Posterior vena cava (tissue), 2 donors: ENCODE measurements at places on chromosomes 12 and 14.
A peak's percentile ranks its signal among the peaks of the same experiment; 100 is the strongest.

DNA sequence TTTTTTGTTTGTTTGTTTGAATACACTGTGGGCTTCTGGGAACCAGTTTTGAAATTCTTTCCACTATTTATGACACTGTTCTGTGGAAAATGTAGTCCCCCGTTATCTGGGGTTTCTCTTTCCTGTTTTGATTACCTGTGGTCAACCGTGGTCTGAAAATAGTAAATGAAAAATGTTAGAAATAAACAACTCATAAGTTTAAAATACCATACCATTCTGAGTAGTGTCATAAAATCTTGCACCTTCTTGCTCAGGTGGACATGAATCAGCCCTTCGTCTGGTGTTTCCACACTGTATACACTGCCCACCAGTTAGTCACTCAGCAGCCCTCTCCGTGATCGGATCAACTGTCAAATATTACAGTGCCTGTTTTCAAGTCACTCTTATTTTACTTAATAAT lies 5.1 kb upstream of the PAPOLA start:
- DNase-seq = no peak

- DNase-seq = peak; percentile 88
Observed at GRCh38 chr12:122871851-122872780, 23.8 kb downstream of the VPS37B start.

GRCh38 chr12:89593233-89593632 lies 67.4 kb upstream of the POC1B start:
- no peak for DNase-seq

GRCh38 chr12:71871116-71871515 lies 31.6 kb downstream of the TBC1D15 start:
- no peak for DNase-seq

DNA sequence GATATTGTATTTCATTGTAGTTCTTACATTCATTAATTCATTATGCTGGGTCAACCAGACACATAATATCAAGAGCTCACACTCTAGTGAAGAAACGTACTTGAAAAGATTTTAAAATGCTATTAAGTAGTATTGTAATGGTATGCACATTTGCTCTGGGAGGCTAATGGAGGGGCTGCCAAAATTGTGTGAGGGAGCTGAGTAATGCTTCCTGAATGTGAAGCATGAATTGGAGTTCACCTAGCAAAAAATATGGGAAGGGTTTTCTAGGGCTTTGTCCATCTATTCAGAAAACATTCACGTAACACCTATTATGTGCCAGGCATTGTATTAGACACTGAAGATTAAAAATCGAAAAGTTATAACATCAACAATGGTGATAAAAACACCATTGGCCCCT lies 403.8 kb upstream of the PDE3A start:
- no peak for DNase-seq

- no peak for DNase-seq
Observed at GRCh38 chr12:103350116-103350515, 145.7 kb downstream of the C12orf42 start.

- DNase-seq = no peak
Observed at GRCh38 chr12:56792678-56793077, 29.6 kb downstream of the HSD17B6 start.

GRCh38 chr12:4221258-4221620 lies 52.3 kb upstream of the CCND2 start:
- DNase-seq = no peak

DNA sequence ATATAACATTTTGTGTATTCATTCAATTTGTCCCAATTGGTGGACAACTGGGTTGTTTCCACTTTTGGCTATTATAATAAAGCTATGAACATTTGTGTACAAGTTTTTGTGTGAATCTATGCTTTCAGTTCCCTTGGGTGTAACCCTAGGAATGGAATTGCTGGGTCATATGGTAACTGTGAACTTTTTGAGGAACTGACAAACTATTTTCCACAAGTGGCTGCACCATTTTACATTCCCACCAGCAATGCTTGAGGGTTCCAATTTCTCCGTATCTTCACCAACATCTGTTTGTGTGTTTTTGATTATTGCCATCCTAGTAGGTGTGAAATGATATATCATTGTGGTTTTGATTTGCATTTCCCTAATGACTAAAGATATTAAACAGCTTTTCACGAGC lies 13.0 kb downstream of the LPCAT3 start:
- DNase-seq = no peak

GRCh38 chr12:90299666-90300065 lies 591.0 kb upstream of the ATP2B1 start:
- no peak for DNase-seq

DNA sequence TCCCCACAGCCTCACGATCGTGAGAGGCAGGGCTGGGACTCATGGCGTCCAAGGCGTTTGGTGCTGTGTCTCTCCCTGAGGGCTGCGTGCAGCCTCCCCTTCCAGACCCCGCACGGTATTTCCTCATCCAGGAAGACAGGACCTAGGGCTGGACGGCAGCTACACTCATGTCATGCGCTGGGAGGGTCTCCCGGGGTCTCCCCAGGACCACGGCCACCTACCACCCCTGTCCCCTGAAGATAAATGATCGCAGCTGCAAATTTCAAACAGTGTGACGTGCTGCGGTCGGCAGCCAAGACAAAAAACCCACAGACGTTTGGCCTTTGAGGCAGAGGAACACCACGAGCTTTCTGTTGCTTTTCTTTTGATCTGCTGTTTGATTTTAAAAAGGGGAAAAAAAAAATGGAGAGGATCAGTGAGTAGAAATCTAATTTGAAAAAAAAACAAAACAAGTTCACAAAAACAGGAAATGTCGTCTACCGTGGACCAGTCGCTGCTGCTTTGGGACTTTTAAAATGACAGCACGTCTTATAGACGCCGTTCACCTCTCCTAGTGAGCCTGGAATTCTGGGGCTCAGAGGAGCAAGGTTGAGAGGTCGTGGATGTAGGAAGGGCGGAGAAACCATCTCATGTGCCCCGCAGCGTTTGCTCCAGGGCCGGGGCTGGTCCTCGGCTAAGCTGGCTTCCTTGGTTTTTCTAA lies 237.6 kb downstream of the SLC41A2 start:
- no peak for DNase-seq

- DNase-seq = no peak
Observed at GRCh38 chr12:68239309-68239982, 13.8 kb upstream of the IL26 start.

DNA sequence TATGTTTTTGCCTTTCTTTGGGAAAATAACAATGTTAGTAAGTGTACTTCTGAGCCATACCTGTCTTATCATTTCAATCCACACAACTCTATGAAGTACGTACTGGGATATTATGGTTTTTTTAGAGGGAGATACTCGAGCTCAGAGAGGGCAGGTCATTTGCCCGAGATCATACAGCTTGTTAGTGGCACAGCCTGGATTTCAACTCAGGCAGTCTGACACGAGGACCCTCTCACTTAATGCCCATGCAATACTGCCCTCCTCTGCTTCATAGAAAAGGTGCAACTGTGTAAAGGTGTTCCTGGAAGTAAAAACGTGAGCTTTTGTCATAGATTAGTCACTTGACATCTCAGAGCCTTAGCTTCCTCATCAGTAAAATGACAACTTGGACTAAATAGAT lies 128.0 kb downstream of the NDUFA12 start:
- no peak for DNase-seq
